ENCODE measurements at places on chromosomes 16 and 17.

DNA sequence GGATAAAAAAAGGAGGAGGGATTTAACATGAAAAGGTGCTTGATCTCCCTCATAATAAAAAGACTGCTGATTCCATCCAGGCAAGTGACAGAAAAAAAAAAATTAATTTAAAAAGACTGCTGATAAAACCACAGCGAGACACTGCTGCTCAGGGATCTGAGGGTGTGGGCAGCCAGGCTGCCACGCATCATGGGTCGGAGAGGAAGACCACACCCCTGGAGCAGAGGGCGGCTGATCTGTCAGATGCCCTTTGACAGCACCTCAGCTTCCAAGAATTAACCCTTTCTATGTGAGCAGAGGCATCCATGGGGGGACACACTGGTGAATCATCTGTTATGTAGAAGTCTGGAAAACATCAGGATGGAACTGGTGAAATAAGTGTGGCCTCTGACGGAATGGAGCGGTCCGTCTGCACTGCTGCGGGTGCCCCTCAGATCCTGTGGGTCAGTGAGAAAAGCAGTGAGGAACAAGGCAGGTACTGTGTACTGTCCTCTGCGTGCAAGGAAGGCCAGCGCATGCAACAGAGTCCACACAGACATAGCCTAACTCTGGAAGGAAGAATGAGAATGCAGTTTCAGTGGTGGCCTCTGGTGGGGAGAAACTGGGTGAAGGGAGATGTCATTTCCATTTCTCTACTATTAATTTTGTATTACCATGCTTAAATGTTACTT is 19.8 kb downstream of the MAPT start:
- DNase-seq: no peak

DNA sequence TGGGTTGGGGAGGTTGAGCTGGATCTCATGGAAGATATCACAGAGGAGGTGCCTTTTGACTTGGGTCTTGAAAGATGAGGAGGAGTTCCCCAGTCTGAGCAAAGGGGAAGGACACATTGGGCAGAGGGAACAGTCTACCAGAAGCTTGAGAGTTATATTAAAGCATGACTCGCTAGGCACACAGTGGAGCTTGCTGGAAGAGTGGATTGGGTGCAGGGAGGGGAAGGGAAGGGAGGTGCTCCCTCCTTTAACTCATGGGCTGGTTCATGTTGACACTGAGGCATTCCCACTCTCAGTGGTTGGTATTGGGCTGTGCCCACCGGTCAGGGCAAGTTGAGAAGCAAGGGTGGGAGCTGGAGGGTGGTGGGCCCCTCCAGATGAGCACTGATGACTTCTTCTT is 5.9 kb downstream of the TMEM98 start:
- DNase-seq: no peak

GRCh38 chr16:30567991-30568638 is 3.4 kb downstream of the ZNF688 start:
- DNase-seq: peak; percentile 35

DNA sequence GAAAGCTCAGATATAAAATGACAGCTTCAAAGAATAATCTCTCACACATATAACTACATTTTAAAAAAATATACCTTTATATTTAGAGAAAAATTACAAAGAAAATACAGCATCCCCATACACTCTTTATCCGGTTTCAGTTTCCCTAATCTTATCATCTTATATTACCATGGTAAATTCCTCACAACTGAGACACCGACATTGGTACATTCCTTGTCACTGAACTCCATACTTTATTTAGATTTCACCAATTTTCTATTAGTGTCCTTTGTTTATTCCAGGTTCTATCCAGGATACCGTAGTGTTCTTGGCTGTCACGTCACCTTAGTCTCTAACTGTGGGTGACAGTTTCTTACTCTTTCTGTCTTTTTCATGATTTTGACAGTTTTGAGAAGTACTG is 22.0 kb upstream of the ABCA10 start:
- no peak for DNase-seq

DNA sequence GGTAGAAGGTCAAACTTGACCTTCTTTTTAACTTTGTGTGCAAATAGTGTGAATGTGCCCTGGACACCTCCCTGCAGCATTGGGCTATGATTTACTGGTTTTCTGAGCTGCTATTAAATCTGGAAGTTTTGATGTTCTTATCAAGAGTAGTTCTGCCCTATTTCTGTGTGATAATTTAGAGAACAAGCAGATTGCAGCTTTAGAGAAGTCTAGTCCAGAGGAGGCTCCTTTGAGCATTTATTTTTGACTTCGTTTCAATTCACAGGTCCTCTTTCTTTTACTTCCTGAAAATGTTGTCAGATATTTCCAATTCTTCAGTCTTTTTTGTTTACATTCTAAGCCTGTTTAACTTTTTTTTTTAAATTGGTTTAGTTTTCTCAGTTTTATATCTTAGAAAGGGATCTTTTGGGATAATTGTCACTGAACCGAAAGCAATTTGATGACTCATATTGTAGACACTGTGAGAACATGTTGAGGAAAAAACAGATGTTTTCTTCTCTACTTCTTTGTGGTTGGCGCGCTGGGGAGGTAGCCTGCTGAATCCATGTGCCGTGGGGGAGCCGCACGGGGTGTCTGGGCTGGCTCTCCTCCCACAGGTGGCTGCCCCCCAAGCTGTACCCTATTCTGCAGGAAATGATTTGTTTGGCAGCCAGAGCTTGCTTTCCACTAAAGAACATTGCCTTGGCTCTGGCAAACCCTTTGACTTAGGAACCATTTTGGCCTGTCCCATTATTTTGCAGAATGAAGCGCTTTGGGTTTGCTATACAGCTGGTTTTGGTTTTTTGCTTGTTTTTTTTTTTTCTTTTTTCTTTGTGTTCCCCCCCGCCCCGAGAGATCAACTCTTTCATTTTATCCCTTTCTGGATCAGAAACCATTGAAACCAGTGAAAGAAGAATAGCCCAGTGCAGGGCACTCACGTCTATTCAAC is 53.4 kb downstream of the MFSD11 start:
- peak; percentile 38 for DNase-seq

DNA sequence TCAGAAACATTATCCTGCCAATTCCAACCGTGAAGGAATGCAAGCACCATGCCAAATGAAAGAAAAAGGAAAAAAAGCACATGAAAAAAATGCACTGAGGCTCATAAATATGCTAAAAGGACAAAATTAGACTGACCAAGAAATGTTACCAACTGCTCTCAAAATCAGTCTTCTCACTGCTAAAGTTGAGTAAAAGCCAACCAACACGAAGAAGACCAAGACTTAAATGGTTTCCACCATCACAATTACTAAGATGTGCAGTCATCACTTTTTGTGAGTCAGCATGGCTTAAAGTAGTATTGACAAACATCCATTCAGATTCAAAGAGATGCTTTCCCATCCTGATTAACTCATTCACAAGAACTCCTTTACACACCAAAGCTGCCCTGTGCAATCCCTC is 16.4 kb downstream of the CDYL2 start:
- no peak for DNase-seq

All from activated CD8-positive, alpha-beta memory T cell treated with anti-CD3 and anti-CD28 coated beads, Interleukin-2, amount 50 U/mL, for 4 hours (primary cell).